ENCODE measurements at places on chromosomes 3 and 15.

DNA sequence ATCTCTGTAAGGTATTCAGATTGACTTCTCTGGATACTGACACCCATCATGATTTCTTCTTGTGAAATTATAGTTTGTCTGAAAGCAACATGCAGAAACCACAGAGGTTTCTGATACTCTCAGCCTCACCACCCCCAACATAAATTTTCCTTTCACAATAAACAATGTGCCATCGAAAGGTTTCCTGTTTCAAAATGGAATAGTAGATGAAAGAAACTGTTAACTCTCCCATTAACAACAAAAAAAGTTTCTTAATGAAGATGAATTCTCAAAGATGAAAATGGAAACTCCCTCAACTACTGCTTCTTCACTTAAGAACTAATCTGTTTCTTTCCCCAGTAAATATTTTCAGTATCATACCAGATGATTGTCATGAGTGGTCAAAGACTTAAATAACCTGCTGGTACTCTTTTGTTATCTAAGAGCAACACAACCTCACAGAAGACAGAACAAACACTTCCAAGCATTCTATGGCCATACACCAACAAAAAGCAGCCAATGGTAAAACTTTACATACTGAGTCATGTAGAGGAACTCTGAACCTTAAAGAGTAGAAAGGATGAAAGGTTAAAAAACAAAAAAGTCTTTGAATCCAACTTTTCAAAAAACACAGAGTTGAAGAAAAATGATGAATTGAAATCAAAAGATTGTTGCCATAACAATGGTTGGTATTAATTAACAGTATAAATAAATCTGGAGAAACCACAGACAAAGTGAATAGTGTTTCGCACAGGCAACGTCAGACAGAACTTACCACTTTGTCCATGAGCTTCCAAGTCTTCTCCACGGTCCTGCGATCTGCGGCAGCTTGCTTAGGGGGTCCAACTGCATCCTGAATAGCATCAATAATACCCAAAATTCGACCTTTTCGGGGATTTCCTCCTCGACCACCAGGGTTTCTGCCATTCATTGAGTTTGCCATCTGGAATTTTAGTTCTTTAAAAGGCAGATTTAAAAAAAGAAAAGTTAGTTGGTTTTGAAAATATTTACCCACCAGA lies 1.9 kb downstream of the CBLB start:
- no peak for DNase-seq

DNA sequence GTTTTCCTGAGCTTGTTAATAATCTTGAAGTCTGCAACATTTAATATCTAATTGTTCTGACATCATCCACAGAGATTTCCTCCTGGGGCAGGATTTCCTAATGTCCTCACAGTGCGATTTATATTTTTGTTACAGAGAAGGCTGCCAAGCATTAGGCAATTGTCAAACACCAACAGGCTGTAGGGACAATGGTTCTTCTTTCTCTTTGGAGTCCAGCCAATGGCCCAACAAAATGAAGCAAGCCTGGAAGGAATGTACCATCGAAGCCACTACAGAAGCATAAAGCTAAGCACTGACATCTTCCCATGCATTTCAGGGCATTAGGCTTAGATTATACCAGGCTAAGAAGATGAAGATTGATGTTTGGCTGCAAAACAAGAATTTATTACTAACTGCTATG lies 173.0 kb upstream of the FRMD4B start:
- DNase-seq: peak; percentile 96

- DNase-seq: no peak
Measured at GRCh38 chr15:71562251-71562650, 248.1 kb upstream of the NR2E3 start.

DNA sequence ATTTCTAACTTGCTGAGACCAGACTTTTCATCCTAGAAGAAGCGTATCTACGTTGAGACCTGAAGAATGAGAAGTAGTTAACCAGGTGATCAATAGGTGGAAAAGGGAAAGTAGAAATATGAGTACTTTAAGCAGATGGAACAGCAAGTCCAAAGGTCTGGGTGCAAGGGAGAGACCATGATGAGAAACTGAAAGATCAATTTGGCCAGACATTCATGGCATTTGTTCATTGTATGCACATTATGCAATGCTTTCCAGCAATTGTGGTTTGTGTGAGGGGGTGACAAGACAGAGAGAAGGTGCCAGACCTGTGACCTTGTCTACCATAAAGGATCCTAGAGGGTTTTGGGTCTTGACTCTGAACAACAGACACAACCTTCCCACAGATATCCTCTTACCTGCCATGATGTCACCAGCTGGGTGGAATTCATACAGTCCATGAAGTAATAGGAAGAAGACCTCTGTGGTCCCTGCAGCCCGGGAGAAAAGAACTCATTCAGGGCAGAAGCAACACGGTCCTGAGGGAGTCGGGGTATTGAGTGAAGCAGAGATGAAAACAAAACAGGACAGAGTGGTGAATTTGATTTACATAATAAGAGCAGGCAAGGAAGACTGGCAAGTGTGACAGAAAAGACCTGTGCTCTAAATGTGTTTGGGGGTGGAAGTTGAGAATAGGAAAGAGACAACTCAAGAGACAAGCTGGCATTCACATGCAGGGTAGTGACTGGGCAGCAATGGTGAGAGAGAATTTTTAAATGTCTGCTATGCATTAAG lies 63.4 kb upstream of the PSMD6 start:
- DNase-seq: no peak

DNA sequence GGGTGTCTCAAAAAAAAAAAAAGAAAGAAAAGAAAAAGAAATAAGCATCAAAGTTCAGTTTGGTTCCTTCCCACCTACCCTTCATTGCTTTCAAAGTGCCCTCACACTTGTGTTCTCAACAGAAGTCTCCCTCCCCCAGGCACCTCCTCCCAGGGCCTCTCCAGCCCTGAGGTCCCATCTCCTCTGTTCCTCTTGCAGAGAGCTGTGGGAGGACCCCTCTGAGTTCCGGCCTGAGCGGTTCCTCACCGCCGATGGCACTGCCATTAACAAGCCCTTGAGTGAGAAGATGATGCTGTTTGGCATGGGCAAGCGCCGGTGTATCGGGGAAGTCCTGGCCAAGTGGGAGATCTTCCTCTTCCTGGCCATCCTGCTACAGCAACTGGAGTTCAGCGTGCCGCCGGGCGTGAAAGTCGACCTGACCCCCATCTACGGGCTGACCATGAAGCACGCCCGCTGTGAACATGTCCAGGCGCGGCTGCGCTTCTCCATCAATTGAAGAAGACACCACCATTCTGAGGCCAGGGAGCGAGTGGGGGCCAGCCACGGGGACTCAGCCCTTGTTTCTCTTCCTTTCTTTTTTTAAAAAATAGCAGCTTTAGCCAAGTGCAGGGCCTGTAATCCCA lies 6.1 kb downstream of the CYP1A2 start:
- DNase-seq: no peak

- peak; percentile 20 for DNase-seq
Measured at GRCh38 chr3:180947761-180948390, 35.4 kb downstream of the FXR1 start.

GRCh38 chr3:188041895-188042294 lies 112.1 kb upstream of the LPP start:
- no peak for DNase-seq

Data from inflammatory macrophage treated with lipopolysaccharide for 1 hour (primary cell).